ENCODE measurements at places on chromosomes 13 and 19. TPM values are rescaled to one million over a fixed set of nuclear protein-coding genes. Genes with fewer than 3 reads are reported as not detected.

CALR3 gene
- polyA plus RNA-seq = not detected

ZNF575 gene
- 2.4 TPM for polyA plus RNA-seq

TSSK6 gene
- polyA plus RNA-seq = 1.4 TPM

KLK8 gene
- polyA plus RNA-seq = 4.0 TPM

B3GNT8 gene
- 2.1 TPM for polyA plus RNA-seq

RFPL4AL1 gene
- 0.22 TPM for polyA plus RNA-seq

PINLYP gene
- polyA plus RNA-seq = 17.7 TPM

KIRREL2 gene
- 9.6 TPM for polyA plus RNA-seq

LSM14A gene
- polyA plus RNA-seq = 174 TPM

ZNF175 gene
- 15.8 TPM for polyA plus RNA-seq

ADPRHL1 gene
- 5.2 TPM for polyA plus RNA-seq

SIGLEC12 gene
- 0.13 TPM for polyA plus RNA-seq

Data from renal cortex interstitium (tissue), 15 donors.